Activated T-helper 1 cell treated with anti-CD3 and anti-CD28 coated beads, Interleukin-12 subunit alpha, Interleukin-12 subunit beta, Interleukin-2, Interleukin-4 antibody, amounts not matched to agents 30 ng/mL and 10 ng/mL and 1 ng/mL, durations not matched to agents 14 hours and 24 hours and 36 hours (primary cell): ENCODE measurements at places on chromosomes 7 and 10. TPM values are rescaled to one million over a fixed set of nuclear protein-coding genes. Genes with fewer than 3 reads are reported as not detected.
A peak's percentile ranks its signal among the peaks of the same experiment; 100 is the strongest.

The DDC gene
- total RNA-seq, result not detected in 2 replicates

DNA sequence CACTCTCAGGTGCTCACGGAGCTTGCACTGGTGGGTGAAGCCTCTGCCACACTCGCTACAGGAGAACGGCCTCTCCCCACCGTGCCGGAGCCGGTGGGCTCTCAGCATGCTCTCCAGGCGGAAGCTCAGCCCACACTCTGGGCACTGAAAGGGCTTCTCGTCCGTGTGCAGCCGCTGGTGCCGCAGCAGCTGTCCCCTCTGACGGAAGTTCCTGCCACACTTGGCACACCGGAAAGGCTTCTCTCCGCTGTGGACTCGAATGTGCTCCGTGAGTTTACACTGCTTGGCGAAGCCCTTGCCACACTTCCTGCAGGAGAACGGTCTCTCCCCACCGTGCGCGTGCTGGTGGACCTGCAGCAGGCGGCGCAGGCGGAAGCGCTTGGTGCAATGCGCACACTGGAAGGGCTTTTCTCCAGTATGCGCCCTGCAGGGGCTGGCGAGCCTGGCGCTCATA lies 19.3 kb downstream of the ZNF786 start:
- peaks cover 8% of the 10 kb centered on the region for H3K4me1 ChIP-seq
- H3K27me3 ChIP-seq, result no peaks in the 10 kb centered on the region
- no peak overlapping the region for H3K27ac ChIP-seq
- peaks cover 22% of the 10 kb centered on the region for H3K36me3 ChIP-seq
- H3K4me3 ChIP-seq, result no peak overlapping the region

- peaks cover 5% of the 10 kb centered on the region for H3K36me3 ChIP-seq
- peaks cover 6% of the 10 kb centered on the region for H3K27me3 ChIP-seq
- DNase-seq, result no peak
- H3K4me1 ChIP-seq, result peaks cover 18% of the 10 kb centered on the region
- no peak overlapping the region for H3K4me3 ChIP-seq
Measured at GRCh38 chr10:8214587-8214986, 160.1 kb downstream of the GATA3 start.

The SPDYE8 gene
- total RNA-seq, result not detected in 2 replicates

DNA sequence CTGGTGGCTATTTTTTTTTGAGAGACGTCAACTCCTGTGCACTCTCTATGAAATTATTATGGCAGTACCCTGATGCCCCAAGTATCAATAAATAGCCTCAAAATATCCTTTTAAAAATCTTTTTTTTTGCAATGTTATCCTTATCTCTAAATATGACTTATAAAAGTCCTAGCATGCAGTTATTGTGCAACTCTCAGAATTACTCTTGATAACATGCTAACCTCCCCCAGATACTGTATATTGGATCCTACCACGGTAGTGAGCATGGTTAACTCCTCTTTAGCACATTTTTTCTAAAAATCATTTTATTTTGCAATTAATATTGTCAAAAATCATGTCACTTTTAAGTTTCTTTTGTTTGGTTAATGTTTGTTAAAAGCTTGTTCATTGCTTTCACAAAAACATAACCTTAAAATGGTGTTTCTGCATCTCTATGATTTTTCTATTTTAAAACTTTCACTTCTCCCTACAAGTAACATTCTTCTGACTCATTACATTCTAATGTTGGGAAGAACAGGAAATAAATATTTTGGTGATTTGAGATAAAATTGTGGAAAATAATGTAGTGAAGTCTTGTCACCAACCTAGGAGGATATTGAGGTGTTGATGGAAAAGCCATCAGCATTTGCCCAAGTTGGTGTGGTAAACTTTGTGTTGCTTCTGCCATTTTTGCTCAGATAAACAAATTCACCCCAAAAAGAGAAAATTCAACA lies 42.1 kb upstream of the ADRA2A start:
- DNase-seq, result no peak
- no peaks in the 10 kb centered on the region for H3K27me3 ChIP-seq
- H3K4me1 ChIP-seq, result peaks cover 10% of the 10 kb centered on the region
- no peak overlapping the region for H3K27ac ChIP-seq
- no peak overlapping the region for H3K4me3 ChIP-seq

The HIPK2 gene
- total RNA-seq, result 28.3 and 29.2 TPM in 2 replicates

DNA sequence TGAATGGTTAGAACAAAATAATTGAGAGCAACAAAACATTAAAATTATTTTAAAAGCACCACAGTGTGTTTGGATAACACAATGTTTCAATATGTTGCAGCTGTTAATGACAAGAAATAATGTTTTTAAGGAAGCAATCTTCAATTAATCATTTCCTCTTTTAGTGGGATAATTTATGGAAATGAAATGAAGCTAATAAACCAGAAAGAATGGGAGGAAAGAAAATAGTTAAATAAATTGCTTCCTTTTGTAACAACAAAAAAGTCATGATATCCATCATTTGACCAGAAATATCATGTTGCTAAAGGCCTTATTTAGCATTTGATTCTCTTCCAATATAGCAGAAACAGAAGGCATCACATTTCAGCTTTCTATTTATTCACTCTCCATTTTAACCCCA lies 224.5 kb downstream of the SEMA3A start:
- H3K27ac ChIP-seq, result no peak overlapping the region
- no peaks in the 10 kb centered on the region for H3K36me3 ChIP-seq
- no peak for DNase-seq
- no peak overlapping the region for H3K4me3 ChIP-seq
- no peaks in the 10 kb centered on the region for H3K27me3 ChIP-seq

DNA sequence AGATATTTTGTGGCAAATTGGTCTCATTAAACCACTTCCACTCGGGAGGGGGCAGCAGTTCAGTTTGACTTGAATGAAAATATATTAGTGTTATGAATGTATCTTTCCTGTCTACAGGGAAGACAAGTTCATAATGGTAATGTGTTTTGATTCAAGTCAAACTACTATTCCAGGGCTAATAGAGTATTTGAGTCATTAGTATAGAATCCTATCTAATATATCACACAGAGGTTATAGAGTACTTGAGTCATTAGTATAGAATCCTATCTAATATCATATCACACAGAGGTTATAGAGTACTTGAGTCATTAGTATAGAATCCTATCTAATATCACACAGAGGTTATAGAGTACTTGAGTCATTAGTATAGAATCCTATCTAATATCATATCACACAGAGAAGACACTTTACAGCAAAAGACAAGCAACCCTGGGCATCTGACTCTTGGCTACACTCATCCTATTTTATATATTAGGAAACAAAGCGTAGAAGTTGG lies 199.7 kb upstream of the MAGI2 start:
- H3K27me3 ChIP-seq, result no peaks in the 10 kb centered on the region
- H3K27ac ChIP-seq, result no peak overlapping the region
- no peak overlapping the region for H3K4me3 ChIP-seq

- no peaks in the 10 kb centered on the region for H3K36me3 ChIP-seq
- H3K27me3 ChIP-seq, result no peaks in the 10 kb centered on the region
- no peak overlapping the region for H3K4me3 ChIP-seq
- H3K4me1 ChIP-seq, result no peaks in the 10 kb centered on the region
Measured at GRCh38 chr10:78053211-78053868, 19.7 kb downstream of the RPS24 start.

DNA sequence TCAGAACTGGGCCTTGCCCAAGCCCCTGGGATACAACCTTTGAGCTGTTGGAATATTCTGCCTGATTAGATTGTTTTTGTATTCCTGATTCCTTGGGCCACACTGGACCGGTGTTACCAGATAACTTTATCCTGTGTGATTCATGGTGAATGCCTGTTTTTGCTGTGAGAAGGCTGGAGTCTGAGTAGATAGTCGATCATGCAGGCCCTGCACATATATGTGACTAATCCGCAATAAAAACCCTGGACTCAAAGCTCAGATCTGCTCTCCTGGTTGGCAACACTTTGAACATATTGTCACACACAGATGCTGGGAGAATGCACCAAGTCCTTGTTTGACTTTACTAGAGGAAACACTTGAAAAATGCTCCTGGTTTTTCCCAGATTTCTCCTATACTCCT lies 183.9 kb upstream of the MBL2 start:
- H3K36me3 ChIP-seq, result no peaks in the 10 kb centered on the region
- H3K4me3 ChIP-seq, result no peak overlapping the region
- no peaks in the 10 kb centered on the region for H3K4me1 ChIP-seq
- DNase-seq, result no peak
- H3K27ac ChIP-seq, result no peak overlapping the region

- no peaks in the 10 kb centered on the region for H3K27me3 ChIP-seq
- no peak overlapping the region for H3K4me3 ChIP-seq
- peaks cover 16% of the 10 kb centered on the region for H3K4me1 ChIP-seq
- no peak for DNase-seq
- H3K36me3 ChIP-seq, result peaks cover 30% of the 10 kb centered on the region
- no peak overlapping the region for H3K27ac ChIP-seq
Measured at GRCh38 chr10:87763086-87763861, 54.8 kb downstream of the ATAD1 start.

The PVRIG gene
- total RNA-seq, result 30.5 and 31.2 TPM in 2 replicates

The PNPLA8 gene
- total RNA-seq, result 16.8 and 18.3 TPM in 2 replicates

- peaks cover 14% of the 10 kb centered on the region for H3K4me1 ChIP-seq
- no peaks in the 10 kb centered on the region for H3K36me3 ChIP-seq
- no peaks in the 10 kb centered on the region for H3K27me3 ChIP-seq
- H3K27ac ChIP-seq, result no peak overlapping the region
Measured at GRCh38 chr7:100130608-100131453, 4.1 kb downstream of the MBLAC1 start.

DNA sequence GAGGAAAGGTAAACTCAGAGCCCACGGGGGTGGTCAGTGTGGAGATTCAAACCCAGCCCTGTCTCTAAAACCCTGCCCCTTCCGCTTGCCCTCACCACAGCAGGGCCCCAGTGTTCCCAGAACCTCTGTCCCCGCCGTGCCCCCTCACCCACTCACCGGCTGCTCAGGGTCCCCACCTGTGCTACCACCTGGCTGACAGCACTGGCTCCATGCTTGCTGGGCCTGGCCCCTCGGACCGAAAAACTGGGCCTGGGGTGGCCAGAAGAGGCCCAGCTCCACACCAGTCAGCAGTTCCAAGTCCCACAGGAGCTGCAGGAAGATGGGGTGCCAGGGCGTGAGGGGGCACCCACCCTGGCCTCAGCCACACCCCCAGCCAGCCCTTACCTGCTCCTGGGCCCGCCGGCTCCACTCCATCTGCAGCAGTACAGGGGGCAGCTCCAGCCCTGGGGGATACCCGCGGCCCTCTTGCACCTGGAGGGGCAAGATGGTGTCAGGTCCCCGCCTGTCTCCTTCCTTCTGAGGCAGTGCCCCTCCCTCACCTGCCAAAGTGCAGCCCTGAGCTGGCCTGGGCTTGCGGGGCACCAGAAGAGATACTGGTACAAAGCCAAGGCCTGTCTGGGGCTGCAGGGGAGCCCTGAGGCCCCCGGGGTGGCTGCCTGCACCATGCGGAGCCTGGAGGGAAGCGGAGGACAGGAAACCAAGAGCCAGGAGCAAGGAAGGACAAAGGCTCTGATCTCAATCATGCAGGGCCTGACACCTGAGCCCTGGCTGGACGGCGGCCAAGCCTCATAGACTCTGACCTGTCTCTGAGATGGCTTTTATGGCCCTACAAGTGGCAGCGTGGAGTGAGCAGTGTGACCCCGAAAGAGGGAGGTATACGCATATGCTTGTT lies 11.7 kb downstream of the ATP6V1F start:
- peaks cover 21% of the 10 kb centered on the region for H3K27me3 ChIP-seq
- no peak overlapping the region for H3K4me3 ChIP-seq
- H3K36me3 ChIP-seq, result no peaks in the 10 kb centered on the region
- DNase-seq, result no peak
- peaks cover 6% of the 10 kb centered on the region for H3K4me1 ChIP-seq

The RTKN2 gene
- 3.0 and 3.7 TPM in 2 replicates for total RNA-seq

- H3K27me3 ChIP-seq, result peaks cover 28% of the 10 kb centered on the region
- H3K4me3 ChIP-seq, result no peak overlapping the region
- no peak for DNase-seq
- H3K27ac ChIP-seq, result no peak overlapping the region
Measured at GRCh38 chr7:158720112-158720511, 15.5 kb upstream of the NCAPG2 start.

DNA sequence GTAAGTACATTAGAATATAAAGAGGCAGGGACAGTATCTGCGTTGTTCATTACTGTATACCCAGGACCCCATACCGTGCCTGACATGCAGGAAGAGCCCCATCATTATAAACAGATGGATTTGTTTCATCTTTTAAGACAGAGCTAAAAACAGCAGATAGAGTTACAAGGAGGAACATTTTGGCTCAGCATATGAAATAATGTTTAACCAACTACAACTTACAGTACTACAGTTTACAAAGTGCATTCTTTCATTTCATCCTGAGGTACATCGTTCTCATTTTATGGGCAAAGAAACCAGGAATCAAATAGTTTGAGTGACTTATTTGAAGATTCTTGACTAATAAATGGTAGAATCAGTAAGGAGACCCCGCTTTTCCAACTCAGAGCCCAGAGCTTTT lies 38.1 kb upstream of the AGBL3 start:
- H3K27me3 ChIP-seq, result peaks cover 2% of the 10 kb centered on the region
- no peak overlapping the region for H3K27ac ChIP-seq
- H3K36me3 ChIP-seq, result no peaks in the 10 kb centered on the region
- no peak overlapping the region for H3K4me3 ChIP-seq
- DNase-seq, result no peak

- H3K4me1 ChIP-seq, result peaks cover 60% of the 10 kb centered on the region
- peak; percentile 72 for DNase-seq
- peak overlapping the region; percentile 96 for H3K4me3 ChIP-seq
- peak overlapping the region; percentile 99 for H3K27ac ChIP-seq
- no peaks in the 10 kb centered on the region for H3K27me3 ChIP-seq
Measured at GRCh38 chr7:100221231-100221718, 1.5 kb downstream of the PVRIG start.

DNA sequence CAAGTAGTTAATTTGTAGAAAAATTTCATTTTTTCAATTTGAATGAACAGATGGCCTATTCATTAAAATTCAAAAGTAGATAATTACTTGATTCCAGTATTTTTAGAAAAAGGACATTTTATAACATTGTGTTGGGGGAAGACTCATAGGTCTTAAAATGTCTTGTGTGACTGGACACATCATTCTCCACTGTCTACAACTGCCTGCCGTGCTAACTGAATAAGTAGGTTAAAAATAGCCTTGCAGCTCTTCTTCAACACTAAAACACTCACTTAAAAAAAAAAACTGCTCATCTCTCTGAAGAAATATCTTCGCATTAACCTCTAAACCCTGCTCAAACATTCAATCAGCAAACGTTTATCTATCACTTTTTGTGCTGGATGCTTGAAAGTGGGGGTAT lies 253.8 kb downstream of the CSTF2T start:
- no peak overlapping the region for H3K4me3 ChIP-seq
- no peaks in the 10 kb centered on the region for H3K4me1 ChIP-seq
- peaks cover 2% of the 10 kb centered on the region for H3K27me3 ChIP-seq
- H3K36me3 ChIP-seq, result no peaks in the 10 kb centered on the region

DNA sequence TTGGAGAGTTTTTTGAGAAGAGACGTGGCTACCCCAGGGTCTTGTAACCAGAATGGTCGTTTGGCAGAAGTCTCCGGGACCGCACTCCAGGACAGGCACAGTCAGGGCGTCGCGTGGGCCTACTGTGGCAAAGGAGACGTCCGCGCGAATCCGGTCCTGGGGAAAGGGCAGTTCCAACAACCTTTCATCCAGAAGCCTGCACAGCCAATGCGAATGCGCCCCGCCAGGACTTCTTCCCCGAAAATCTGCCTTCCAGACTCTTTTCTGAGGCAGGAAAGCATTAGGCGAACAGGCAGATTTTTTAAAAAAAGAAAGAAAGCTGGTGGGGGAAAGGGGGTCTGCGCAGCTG lies 2.0 kb downstream of the HPSE2 start:
- peaks cover 2% of the 10 kb centered on the region for H3K36me3 ChIP-seq
- peaks cover 76% of the 10 kb centered on the region for H3K27me3 ChIP-seq
- H3K27ac ChIP-seq, result no peak overlapping the region
- no peak overlapping the region for H3K4me3 ChIP-seq

GRCh38 chr7:19239951-19240350 lies 94.7 kb upstream of the FERD3L start:
- no peak overlapping the region for H3K4me3 ChIP-seq
- H3K36me3 ChIP-seq, result no peaks in the 10 kb centered on the region
- no peaks in the 10 kb centered on the region for H3K4me1 ChIP-seq
- H3K27me3 ChIP-seq, result no peaks in the 10 kb centered on the region
- H3K27ac ChIP-seq, result no peak overlapping the region
- no peak for DNase-seq
